GM04504 (cell line): ENCODE measurements at places on chromosomes 5 and 9.

DNA sequence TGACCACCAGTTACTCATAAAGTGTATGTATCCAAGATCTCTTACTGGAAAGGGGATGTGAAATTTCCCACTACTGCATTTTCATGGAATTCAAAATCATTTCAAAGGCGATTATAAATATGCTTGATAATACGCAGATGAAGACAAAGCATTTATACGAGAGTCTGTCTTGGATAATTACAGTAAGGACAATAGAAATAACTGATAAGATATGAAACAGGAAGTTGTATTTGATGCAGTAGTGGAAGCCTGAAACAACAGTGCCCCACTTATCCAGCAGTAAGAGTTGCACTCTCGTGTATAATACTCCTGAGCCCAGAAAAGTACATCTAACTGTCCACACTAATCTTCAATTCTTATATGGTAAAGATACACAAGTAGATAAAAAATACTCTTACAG lies 188.7 kb upstream of the POU5F2 start:
- no peak for DNase-seq

DNA sequence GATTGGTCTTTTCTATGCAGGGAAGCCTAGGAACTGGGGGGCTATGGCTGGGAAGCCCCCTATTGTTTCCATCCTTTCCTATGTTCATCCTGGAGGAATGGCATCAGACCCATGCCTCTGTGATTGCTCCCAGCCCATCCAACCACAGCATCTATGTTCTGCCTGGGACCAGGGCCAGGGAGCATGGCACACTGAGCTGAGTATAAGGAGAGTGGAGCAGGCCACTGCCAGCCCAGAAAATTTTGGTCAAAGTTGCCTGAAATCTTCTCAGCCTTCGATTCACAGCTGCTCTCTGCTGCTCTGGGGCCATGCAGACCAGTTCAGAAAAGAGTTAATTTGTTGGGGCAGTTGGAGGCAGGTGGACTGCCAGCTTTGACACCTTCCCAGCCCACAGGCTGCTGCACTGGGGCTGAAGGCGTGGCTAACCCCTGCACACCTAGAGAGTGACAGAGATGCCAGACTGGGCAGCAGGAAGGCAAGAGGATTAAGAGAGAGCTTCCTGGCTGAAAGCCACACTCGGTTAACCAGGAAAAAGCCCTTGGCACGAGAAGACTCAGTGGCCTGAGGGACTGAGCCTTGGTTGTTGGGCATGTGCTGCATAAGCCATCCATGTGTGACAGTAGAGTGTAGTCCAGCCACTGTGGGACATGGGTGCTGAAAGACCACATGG lies 12.1 kb downstream of the TGFBI start:
- DNase-seq = no peak

DNA sequence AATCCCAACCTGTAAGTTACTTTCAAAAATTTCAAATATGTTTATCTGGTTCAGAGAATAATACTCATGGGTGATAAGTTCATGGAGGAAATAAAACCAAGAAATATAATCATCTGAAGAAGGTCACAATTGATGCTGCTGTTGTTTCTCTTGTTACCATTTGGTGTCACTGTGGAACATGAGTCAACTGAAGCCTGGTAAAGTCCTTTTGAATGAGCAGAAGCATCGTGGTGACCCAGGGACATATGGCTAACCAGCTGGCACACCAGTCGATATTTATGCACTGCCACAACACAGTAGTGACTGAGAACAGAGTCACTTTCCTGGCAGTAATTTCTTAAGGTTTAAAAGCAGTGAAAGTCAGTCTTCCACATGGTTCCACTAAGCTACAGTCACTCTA lies 612.9 kb upstream of the TLE4 start:
- DNase-seq = no peak

DNA sequence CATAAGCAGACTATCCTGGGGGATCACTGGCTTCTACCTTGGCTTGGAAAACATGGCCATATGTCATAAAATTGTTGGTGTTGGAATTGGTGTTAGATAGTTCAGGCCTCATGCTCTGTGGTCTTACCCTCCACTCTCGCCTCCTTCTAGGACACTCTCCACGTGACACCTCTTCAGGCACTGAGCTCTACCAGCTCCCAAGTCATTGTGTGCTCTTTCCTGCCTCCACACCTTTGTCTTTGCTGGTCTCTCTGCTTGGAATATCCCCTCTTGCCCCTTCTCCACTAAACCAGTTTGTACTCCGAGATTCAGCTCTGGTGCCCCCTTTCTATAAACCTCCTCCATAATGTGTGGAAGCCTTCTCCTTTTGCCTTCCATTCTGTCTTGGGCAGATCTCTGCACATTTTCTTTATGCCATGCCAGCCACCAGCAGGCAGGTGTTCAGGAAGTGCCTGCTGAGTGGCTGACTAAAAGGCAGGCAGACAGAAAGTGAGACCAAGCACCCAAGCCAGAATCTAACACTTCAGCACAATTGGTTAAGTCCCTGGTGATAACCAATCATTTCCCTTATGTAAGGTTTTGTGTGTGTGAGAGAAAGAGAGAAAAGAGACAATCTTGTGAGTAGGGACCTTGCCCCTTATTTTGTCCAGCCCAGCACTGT lies 37.7 kb downstream of the SAR1B start:
- no peak for DNase-seq

GRCh38 chr9:91894023-91894422 lies 56.0 kb downstream of the ROR2 start:
- DNase-seq = no peak

DNA sequence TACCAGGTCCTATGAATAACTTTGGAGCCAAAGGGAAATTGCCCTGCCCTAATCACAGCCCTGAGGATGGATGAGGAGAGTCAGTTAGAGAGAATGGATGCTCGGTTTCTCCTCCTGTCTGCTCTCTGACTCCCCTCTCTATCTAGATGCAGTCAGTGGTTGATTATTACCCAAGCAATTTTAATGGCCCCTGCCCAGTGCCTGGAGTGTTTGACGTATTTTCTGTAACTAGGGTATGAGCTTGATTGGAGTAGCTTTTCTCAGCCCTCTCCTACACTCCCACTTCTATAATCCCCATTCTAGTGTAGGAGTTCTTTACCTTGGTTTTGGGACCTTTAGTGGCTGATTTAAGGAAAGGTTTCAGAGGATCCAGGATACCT lies 60.4 kb downstream of the DOCK2 start:
- DNase-seq = no peak

GRCh38 chr9:86838519-86839497 lies 108.5 kb downstream of the GAS1 start:
- DNase-seq = no peak

DNA sequence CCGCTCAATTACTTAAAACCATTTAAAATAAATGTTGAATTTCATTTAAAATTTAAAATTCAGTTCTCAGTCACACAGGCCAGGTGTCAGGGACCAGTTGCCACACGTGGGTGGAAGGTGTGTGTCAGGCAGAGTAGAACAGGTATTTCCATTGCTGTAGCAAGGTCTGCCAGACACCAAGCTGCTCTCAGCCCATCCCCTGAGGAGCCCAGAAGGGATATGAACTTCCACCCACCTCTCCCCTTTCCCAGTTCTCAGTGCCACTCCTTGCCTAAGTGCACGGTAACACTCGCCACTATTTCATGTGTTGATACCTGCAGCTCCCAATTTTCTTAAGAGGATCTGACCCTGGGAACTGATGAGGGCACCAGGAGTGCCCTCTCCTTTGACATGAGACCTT lies 12.7 kb downstream of the SYK start:
- no peak for DNase-seq

DNA sequence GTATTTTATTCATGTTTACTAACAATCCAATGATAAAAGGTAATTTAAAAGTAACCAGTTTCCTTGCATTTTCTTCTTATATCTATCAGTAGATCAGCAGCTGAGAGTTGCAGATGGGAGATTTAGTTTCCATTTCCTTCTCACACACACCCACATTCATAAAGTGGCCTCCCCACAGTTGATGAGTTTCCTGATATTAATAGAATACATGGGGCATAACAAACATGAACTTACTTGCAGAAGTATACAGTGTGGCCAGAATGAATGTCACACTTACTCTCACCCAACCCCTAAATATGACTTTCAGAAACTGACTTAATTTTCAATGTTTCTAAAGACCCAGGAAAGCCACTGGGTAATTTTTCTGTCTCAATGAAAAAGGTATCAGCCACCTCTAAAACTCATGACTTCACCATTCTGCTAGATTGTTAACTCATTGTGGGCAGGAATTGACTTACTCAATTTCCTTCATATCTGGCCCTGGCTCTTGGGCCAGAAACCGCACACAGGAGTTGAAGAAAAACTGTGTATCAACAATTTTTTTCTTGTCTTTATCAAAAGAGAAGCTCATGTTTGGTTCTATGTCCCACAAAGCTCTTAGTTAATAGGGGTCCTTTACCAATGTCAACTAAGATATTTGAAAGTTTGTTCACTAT lies 63.5 kb upstream of the OSMR start:
- no peak for DNase-seq

- no peak for DNase-seq
These were observed 346.3 kb downstream of the ENC1 start for GRCh38 chr5:74294231-74294705.

DNA sequence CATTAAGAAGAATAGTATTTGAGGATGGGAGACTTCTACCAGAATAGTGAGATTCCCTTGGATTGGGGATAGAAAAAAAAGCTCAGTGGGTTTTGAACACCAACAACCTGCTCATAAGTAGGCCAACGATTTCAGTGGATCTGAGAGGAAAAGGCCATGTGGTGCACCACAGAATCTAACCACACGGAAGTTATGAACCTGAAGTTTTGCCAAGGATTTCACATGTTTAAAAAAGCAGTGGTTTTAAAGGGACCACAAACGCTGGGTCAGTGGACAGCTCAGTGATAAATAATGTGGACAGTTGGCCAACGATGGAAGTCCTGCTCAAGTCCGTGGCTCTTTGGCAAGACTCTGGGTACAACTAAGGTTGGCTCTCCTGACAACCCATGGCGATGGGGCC lies 107.2 kb upstream of the TXNDC8 start:
- peak; percentile 42 for DNase-seq

DNA sequence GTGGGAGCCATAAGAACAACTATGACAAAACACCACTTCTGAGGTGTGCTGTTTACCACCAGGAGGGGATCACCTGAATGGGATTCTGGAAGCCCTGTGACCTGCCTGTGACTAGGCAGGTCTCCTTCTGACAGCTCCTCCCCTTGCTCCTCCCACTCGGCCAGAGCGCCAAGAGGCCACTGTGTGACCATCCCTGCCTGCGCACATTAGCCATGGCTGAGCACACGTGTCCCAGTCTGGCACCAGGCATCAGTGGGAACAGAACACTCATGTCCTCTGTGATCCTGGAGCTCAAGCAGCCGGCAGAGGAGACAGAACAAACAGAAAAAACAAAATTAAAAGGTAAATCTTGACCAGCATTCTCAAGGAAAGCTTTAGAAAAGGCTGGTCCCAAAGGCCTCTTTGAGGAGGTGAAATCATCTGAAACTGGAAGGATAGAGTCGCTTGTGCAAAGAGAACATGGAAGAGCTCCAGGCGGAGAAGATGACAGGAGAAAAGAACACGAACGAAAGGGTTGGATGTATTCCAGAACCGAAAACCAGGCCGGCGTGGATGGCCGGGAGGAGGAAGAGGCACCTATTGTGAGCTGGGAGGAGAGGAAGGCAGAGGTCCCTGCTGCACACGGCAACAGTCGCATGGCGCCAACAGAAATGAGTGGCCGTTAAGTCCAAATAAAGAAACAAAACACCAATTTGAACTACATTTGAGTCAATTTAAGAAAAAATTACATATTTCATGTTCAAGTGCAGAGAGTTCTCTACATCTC lies 5.1 kb downstream of the MED10 start:
- DNase-seq = no peak

DNA sequence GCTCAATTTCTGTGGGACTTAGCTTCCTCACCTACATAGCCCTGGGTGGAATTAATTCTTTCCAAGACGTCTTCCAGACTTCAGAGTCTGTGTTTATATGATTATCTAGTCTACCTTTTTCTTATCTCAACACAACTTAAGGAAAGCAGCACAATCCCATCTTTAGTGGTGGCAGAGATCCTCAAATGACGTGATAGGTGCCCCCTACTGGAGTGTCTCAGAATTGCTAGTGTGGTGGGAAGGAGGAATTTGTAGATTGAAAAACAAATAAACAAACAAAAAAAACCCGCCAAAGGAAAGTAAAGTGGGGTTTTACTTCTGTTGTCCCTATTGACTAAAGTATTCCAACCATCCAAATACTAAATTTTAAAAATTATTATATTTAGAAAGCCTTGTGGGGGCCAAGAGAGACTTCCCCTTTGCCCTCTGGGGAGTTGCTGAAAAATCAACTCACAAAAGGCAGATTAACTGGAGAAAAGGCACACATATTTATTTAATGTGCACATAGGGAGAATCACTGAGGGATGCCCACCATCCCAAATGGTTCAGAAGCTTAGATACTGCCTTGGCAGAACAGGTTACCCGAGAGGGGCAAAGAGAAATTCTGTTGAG lies 283.3 kb downstream of the TMEM167A start:
- peak; percentile 7 for DNase-seq

- DNase-seq = peak; percentile 92
These were observed 34.1 kb upstream of the PLIN2 start for GRCh38 chr9:19161257-19162025.

DNA sequence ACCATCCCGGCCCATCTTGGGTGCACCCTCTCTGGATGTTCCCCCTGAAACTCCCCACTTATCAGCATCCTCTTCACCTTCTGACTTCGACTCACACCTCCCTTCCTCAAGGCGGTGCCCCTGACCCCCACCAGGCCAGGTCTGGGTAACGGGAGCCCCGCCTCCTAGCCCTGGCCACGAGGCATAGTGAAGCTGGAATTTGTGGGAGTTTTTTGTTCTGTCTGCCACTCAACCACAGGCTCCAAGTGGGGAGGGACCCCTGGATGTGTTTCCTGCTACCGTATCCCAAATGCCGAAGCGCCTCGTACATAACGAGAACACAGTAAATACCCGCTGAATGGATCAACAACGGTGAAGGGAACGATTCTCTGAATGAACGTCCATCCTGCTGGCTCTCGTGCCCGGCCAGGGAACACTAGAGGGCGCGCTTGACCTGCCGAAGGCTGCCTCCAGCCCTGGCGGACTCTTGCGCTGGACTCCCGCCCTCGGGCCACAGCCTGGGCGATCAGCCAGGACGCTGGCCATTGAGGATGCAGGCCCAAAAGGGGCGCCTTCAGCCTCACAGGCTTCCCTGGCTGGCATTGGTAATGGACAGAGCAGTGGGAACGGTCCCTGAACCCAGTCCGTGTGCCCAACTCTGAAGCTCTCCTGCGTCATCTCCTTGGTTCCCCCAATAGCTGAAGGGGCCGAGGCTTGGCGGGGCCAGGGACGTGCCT lies 47.3 kb upstream of the PHYKPL start:
- DNase-seq = peak; percentile 56
